ENCODE measurements at places on chromosomes 3 and 15.

DNA sequence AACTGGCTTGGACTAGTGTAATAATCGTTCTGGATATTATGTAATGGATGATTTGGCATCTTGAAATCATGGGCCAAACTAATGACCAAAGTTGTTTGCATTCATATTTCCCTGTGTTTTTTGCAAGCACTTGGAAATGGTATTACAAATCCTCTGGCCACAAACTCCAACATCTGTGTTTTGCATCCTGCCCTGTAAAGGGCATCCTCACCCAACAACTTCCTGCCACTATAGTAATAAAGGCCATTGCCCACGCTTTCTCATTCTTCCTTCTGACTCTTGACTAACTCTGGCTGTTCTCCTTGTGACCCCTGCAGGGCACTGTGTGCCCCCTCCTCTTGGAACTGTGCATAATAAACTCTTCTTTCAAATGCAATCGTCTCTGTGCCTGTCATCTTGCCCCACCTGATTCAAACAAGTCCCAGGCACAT lies 25.4 kb upstream of the PSMD6 start:
- no peak for DNase-seq

GRCh38 chr3:100650651-100651619 lies 41.5 kb downstream of the ADGRG7 start:
- DNase-seq, result peak; percentile 12

GRCh38 chr3:192802957-192803899 lies 75.9 kb upstream of the FGF12 start:
- DNase-seq, result peak; percentile 47

GRCh38 chr3:136703429-136703828 lies 48.7 kb downstream of the STAG1 start:
- no peak for DNase-seq

DNA sequence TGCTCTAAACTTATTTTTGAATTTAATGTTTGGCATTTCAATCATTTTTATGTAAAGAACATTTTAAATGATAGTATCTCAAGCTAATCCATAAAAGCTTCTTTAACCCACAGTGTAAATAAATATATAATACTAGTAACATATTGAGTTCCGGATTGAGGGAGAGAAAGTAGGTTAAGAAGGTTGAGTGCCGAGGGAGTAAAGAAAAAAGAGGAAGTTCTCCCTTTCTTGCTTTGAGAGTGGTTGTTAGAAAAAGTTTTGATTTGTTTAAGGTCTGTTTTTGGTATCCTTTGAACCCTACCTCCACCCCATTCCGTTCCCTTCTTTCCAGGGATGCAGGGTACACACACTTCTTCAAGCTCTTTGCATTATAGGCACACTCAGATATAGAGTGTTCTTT lies 130.8 kb downstream of the VPS8 start:
- DNase-seq, result no peak

DNA sequence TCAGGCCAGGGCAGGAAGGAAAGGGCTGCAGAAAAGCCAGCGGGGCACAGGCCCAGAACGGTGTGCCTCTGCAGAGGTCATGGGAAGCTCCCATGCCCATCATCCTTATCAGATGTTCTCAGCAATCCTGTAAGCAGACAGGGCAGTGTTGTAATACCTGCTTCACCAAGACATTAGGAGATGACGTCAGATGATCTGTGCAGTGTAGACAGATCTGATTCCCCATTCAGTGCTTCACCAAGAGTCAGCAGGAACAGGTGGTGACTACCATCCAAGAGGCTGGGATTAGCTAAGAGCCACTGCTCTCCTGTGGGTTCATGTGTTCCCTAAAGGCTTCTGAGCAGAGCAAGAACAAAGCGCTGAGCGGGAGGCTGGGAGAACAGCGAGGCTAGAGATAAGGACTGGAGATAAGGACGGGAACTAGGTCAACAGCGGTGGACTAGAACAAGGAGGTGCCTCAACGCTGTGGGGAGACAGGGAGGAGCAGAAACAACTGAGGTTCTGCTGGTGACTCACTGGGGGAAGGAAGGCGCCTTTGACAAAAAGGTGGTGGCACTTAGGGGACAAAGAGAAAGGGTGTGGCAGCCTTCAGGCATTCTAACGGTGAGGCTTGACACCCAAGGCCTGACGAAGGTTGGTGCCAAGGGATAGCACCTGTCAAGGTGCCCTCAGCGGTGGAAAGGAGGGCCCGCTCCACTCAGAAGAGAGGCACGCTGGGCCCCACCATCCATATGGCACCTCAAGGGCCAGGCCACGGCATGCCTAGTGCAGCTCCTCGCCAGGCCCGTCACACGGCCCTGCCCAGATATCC lies 28.4 kb downstream of the CCDC12 start:
- no peak for DNase-seq

Data from H7 (cell line).